ENCODE measurements at places on chromosomes 5 and 9. TPM values are rescaled to one million over a fixed set of nuclear protein-coding genes. Genes with fewer than 3 reads are reported as not detected.

GRCh38 chr9:71909887-71910649 is 925 bp downstream of the ABHD17B start:
- H3K4me1 ChIP-seq: peaks cover 15% of the 10 kb centered on the region
- peak overlapping the region; percentile 74 for H3K27ac ChIP-seq
- no peaks in the 10 kb centered on the region for H3K27me3 ChIP-seq

TMC1 gene
- total RNA-seq: not detected

DNA sequence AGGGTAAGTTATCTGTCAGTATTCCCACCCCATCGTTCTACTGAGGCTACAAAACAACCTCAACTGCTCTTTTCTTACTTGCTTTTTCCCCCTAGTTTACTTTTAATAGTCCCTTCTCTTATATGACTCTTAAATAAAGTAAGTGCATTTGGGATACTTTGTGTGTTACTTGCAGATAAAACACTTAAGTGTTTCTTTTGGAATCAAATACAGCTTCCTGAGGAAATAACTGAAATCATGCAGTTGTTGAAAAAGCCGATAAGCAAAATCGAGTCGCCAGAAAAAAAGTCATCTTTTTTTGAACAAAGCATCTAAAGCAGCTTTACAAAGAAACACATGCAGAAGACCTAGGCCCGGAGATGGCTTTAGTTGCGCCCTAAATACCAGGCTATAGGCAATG is 53.5 kb upstream of the EPB41L4A start:
- H3K4me3 ChIP-seq: no peak overlapping the region

DNA sequence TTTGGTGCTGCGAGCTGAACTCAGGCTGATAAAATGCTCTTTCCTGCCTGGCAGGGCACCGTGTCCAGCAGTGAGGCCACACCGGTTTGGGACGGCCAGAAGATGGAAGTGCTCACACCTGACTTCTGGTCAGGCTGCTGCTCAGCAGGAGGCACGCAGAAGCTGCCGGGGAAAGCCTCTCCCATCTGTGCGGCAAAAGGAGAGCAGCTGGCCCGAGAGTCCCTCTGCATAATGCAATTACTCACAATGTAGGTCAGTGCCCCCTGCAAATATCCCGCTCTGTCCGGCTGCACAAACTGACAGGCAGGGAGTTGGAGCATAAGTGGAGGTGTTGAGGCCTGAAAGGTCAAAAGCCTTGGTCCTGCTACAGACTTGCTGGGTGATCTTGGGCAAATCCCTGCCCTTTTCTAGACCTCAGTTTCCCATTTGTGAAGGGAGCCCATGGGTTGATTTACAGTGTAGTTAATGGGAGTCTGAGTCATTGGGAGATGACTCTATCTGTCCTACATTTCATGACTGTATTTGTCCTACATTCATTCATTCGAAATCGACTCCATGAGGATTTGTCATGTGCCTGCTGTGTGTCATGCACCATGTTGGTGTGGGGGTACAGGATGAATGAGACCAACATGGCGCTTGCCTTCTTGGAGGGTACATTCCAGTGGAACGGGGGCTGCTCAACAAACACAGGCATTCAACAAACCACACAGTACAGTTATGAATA is 61.8 kb upstream of the TBC1D2 start:
- no peaks in the 10 kb centered on the region for H3K27me3 ChIP-seq
- DNase-seq: no peak
- H3K4me3 ChIP-seq: no peak overlapping the region
- no peak overlapping the region for H3K27ac ChIP-seq
- no peaks in the 10 kb centered on the region for H3K36me3 ChIP-seq

BTNL9 gene
- not detected for total RNA-seq

DNA sequence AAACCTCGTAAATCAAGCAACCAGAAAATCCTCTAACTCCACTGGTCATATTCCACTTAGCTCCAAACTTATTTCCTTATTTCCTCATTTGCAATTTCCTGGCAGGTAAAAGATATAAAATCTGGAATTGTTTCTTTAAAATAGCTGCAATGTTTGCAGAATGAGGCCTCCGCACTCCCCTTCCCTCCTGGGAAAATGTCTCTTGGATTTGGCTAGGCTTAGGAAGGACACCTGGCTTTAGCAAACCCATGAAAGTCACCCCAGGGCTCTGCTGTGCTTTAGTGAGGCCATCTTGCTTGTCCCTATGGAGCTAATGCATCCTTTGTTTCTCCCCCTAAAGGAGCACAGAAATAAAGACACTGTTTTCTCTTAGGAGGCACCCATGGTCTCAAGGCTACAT is 10.5 kb downstream of the ARSB start:
- H3K27me3 ChIP-seq: no peaks in the 10 kb centered on the region
- no peak for DNase-seq
- H3K4me1 ChIP-seq: no peaks in the 10 kb centered on the region

DNA sequence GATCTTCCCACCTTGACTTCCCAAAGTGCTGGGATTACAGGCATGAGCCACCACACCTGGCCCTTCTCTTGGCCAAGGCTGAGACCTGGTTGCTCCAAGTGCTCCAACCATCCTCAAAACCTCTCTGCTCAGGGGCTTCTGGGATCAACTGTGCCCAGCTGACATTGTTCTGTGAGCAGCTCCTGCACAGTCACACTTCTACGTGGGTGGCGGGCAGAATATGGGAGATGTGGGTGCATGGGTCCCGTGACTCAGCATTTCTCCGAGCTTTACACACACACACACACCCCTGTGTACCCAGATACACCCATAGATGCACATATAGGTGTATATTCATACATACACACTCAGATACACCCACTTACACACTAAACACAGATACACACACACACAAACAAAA is 10.5 kb upstream of the MYORG start:
- H3K4me1 ChIP-seq: no peaks in the 10 kb centered on the region
- no peak overlapping the region for H3K4me3 ChIP-seq
- H3K27me3 ChIP-seq: no peaks in the 10 kb centered on the region

DNA sequence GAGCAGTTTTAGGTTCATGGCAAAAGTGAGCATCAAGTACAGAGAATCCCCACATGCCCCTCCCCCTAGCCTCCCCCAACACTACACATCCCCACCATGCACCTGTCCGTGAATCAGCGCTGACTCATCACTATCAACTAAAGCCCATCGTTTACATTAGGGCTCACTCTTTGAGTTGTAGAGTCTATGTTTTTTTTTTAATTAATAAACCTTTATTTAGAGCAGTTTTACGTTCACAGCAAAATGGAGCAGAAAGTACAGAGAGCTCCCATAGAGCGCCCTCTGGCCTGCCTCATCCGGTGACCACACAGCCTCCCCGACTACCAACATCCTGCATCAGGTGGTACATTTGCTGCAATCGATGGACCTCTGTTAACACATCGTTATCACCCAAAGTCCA is 47.9 kb upstream of the UNC5A start:
- H3K27ac ChIP-seq: no peak overlapping the region
- H3K4me1 ChIP-seq: no peaks in the 10 kb centered on the region
- H3K4me3 ChIP-seq: no peak overlapping the region
- DNase-seq: no peak
- H3K36me3 ChIP-seq: no peaks in the 10 kb centered on the region

- H3K27me3 ChIP-seq: no peaks in the 10 kb centered on the region
- H3K36me3 ChIP-seq: no peaks in the 10 kb centered on the region
- no peak for DNase-seq
- no peak overlapping the region for H3K4me3 ChIP-seq
- H3K4me1 ChIP-seq: no peaks in the 10 kb centered on the region
- no peak overlapping the region for H3K27ac ChIP-seq
Measured at GRCh38 chr5:116521173-116521872, 53.3 kb downstream of the SEMA6A start.

DNA sequence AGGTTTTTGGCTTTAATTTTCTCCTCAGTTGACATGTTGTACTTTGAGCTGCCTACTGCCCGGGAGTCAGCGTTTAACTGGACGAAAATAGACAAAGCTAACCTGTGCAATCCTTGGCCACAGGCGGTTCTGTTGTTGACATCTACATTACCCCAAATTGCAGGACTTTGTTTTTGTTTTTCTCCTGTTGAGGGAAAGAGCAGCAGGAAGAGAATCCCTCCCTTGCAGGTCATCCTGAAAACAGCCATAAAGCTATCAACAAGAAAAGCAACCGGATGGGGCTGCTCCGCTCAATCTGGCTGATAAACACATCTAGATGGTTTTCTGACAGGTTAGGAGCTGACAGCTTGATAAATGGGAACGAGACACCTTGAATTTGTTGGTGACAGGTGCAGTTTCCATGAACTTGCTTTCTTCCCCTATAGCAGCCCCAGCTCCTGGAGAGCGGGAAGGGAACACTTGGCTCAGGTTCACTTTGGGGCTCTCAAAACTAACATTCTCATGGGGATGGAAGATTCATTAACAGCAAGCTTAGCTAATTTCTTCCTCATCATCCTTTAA is 331.5 kb downstream of the SLIT3 start:
- no peaks in the 10 kb centered on the region for H3K4me1 ChIP-seq
- H3K27me3 ChIP-seq: no peaks in the 10 kb centered on the region
- H3K4me3 ChIP-seq: no peak overlapping the region

FGF10 gene
- total RNA-seq: not detected

DNA sequence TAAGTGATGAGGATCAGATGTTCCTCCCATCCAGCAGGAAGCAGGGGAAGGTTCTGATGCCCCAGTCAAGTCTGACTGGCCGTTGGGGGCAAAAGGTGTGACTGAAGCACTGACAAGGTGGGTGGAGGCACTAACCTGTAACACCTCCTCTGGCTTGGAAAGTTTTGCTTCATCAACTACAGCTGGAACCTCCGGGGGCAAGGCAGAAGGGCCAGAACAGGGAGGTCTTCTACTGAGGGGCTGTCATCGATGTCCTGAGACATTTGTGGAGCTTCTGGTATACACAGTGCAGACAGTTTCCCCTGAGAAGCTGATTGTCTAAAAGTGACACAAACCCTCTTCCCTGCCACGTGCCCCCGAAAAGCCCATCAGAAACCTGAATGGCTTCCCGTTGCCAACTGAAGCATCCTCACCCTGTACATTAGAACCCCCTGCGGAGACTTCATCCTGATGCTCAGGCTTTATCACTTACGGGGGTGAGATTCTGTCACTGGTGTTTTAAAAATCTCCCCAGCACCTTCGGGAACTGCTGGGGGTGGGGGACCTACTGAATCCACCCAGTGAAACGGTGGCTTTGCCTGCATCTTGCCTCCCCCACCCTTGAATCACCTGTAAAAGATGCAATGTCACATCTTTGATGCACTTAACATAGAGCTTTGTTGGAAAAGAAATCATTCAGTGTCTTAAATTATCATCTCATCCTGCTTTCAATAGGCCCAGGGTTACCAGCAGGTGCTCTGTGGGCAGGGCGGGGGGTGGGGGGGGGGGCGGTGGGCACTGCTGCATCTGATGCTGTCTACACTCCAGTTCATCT is 24.6 kb downstream of the TRAF1 start:
- DNase-seq: no peak
- H3K36me3 ChIP-seq: peaks cover 8% of the 10 kb centered on the region
- no peak overlapping the region for H3K4me3 ChIP-seq
- no peaks in the 10 kb centered on the region for H3K27me3 ChIP-seq
- H3K4me1 ChIP-seq: peaks cover 59% of the 10 kb centered on the region

PCDHB9 gene
- 1.2 TPM for total RNA-seq

GRCh38 chr9:97046228-97046627 is 7.3 kb upstream of the CTSV start:
- no peak overlapping the region for H3K4me3 ChIP-seq
- H3K27me3 ChIP-seq: no peaks in the 10 kb centered on the region
- H3K27ac ChIP-seq: no peak overlapping the region

GRCh38 chr5:28788954-28789353 is 1750.6 kb upstream of the CDH9 start:
- H3K4me3 ChIP-seq: no peak overlapping the region
- H3K4me1 ChIP-seq: no peaks in the 10 kb centered on the region
- H3K27me3 ChIP-seq: no peaks in the 10 kb centered on the region
- H3K27ac ChIP-seq: no peak overlapping the region

SPOCK1 gene
- 2.8 TPM for total RNA-seq

- H3K36me3 ChIP-seq: peaks cover 8% of the 10 kb centered on the region
- H3K27ac ChIP-seq: no peak overlapping the region
- H3K4me3 ChIP-seq: no peak overlapping the region
- peaks cover 39% of the 10 kb centered on the region for H3K4me1 ChIP-seq
Measured at GRCh38 chr9:129939431-129939830, 103.6 kb downstream of the FNBP1 start.

GRCh38 chr5:25619273-25619672 is 974.5 kb upstream of the CDH10 start:
- no peaks in the 10 kb centered on the region for H3K4me1 ChIP-seq
- H3K27ac ChIP-seq: no peak overlapping the region
- no peak for DNase-seq
- H3K27me3 ChIP-seq: no peaks in the 10 kb centered on the region

ZNF782 gene
- total RNA-seq: 6.2 TPM

GRCh38 chr9:97563458-97564135 is 62.1 kb downstream of the TMOD1 start:
- H3K4me3 ChIP-seq: no peak overlapping the region
- no peak overlapping the region for H3K27ac ChIP-seq
- no peak for DNase-seq
- H3K27me3 ChIP-seq: no peaks in the 10 kb centered on the region
- H3K36me3 ChIP-seq: no peaks in the 10 kb centered on the region
- no peaks in the 10 kb centered on the region for H3K4me1 ChIP-seq

- no peaks in the 10 kb centered on the region for H3K36me3 ChIP-seq
- H3K27ac ChIP-seq: no peak overlapping the region
- DNase-seq: no peak
- H3K4me3 ChIP-seq: no peak overlapping the region
- no peaks in the 10 kb centered on the region for H3K4me1 ChIP-seq
Measured at GRCh38 chr9:71854811-71855210, 56.2 kb downstream of the ABHD17B start.

- DNase-seq: no peak
- no peaks in the 10 kb centered on the region for H3K4me1 ChIP-seq
- no peaks in the 10 kb centered on the region for H3K27me3 ChIP-seq
- no peak overlapping the region for H3K4me3 ChIP-seq
Measured at GRCh38 chr5:168781941-168782571, 202.9 kb upstream of the PANK3 start.

GRCh38 chr5:152689250-152689711 is 284.2 kb upstream of the NMUR2 start:
- H3K27me3 ChIP-seq: no peaks in the 10 kb centered on the region
- H3K36me3 ChIP-seq: no peaks in the 10 kb centered on the region
- no peak for DNase-seq
- no peak overlapping the region for H3K4me3 ChIP-seq
- H3K4me1 ChIP-seq: no peaks in the 10 kb centered on the region

IFNA2 gene
- not detected for total RNA-seq

- no peak for DNase-seq
- no peak overlapping the region for H3K27ac ChIP-seq
Measured at GRCh38 chr5:24732184-24732583, 87.4 kb upstream of the CDH10 start.

C7 gene
- total RNA-seq: not detected

GIN1 gene
- total RNA-seq: 8.0 TPM

AIF1L gene
- total RNA-seq: 0.37 TPM

- H3K4me1 ChIP-seq: no peaks in the 10 kb centered on the region
- DNase-seq: no peak
- H3K27me3 ChIP-seq: no peaks in the 10 kb centered on the region
Measured at GRCh38 chr5:103259705-103260355, 1.3 kb downstream of the MACIR start.

LMBRD2 gene
- 17.1 TPM for total RNA-seq
